ENCODE measurements at places on chromosomes 2 and 18. TPM values are rescaled to one million over a fixed set of nuclear protein-coding genes. Genes with fewer than 3 reads are reported as not detected.

IFIH1 gene
- 7.0 TPM for total RNA-seq

MAPRE3 gene
- 12.1 TPM for total RNA-seq

KLHL30 gene
- total RNA-seq, result 0.61 TPM

BOLL gene
- not detected for total RNA-seq

EPAS1 gene
- total RNA-seq, result 55.9 TPM

MYL12B gene
- 403 TPM for total RNA-seq

MALL gene
- 223 TPM for total RNA-seq

SCN1A gene
- not detected for total RNA-seq

CYBRD1 gene
- total RNA-seq, result 14.9 TPM

DNA sequence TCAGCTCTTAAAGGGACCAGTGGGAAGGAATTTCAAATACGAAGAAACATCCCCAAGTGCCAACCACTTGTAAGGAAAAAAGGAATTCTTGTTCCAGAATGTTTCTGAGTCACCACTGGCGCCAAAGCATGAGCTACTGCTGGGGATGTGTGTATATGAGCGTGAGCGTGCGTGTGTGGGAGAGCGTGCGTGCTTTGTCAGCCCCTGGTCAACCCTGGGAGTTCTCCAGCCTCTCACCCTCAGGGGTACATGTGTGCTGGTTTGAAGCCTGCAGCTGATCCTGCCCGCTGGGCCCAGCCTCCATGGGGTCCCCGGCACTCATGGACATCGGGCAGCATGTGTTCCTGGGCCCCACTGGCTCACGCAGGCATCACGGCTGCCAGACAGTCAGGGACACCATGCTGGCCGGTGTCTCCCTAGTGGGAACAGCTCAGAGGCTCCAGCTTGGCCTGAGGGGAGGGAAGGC is 17.1 kb downstream of the HS6ST1 start:
- DNase-seq, result no peak

DNA sequence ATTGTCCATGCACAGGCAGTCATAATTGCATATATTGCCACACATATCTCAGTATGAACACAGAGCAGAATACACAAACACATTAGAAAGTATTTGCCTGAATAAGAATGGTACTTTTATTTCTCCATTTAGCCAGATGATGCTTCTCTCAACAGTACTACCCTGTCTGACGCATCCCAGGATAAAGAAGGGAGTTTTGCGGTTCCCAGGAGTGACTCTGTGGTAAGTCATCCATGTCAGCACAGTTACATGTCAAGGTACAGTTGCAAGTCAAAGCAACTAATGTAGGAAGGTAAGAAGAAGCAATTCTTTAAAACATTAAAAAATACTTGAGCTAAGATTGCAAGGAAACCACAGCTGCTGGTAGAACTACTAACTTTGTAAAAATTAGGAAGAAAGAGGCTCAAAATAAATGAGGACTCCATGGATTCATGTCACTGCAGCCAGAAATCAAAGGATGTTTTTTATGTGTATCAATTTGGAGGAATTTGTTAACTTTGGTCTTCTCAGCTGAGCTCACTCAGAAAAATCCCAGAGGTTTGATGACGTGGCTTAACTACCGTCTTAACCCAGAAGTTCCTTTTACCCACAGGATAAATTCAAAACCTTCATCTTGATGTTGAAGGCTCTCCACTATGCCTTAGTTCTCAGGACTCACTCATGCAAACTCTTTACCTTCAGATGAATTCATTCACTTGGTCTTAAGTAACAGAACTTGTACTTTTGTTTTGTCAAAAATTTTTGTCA is 130.3 kb downstream of the ARHGAP28 start:
- no peak for DNase-seq

GRCh38 chr18:3074087-3074486 is 61.1 kb upstream of the LPIN2 start:
- DNase-seq, result no peak

GRCh38 chr2:189254268-189254883 is 74.8 kb upstream of the COL5A2 start:
- DNase-seq, result no peak

- no peak for DNase-seq
Observed at GRCh38 chr2:219560037-219560892, 11.1 kb downstream of the OBSL1 start.

DNA sequence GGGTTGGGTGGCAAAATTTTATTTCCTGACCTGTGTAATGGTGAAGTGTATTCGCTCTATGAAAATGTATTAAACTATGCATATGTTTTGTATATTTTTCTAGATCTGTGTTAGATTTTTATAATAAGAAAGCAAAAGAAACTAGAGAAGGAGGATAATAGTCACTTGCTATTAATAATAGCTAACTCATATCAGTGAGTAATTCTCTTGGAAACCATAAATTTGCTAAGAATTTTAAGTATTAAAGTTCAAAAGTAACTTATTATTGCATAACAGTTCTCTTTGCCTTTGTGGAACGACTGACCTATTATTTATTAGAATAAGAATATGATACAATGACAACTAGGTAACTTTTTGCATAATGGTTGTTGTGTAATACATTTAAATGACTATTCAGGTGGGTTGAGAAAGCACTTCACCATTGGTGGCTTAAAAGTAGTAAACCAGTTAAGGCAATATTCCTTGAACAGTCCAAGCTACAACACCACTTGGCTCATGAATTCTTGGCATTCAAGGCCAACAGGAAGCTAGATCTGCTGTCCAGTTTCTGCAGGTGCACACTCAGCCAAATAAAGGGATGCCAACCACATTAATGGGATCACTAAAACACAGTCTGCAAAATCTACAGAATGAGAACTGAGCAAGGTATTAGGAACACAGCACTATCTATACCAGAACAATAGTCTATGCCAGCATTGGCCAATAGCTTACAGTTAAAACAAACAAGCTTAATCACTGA is 921.3 kb downstream of the CPS1 start:
- DNase-seq, result no peak

- no peak for DNase-seq
Observed at GRCh38 chr2:47028171-47028570, 112.6 kb upstream of the MCFD2 start.

- DNase-seq, result no peak
Observed at GRCh38 chr18:30486856-30487255, 555.7 kb downstream of the DSC3 start.

DNA sequence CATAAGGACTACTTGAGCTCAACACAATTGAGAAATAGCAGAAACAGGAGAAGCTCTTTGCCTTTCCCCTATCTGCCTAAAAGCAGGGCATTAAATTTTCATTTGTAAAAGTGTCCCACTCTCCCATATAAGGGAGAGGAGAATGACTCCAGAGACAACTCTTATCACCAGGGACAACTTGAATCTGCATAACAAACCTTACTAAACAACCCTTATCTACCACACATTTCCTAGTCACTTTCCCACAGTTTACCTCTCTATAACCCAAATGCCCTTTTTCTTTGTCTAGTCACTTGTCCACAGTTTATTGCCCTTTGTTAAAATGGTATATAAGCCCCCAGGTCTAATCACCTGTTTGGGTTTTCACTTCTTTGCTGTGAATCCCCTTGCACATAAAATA is 37.5 kb upstream of the PPM1B start:
- no peak for DNase-seq

- no peak for DNase-seq
Observed at GRCh38 chr2:30326497-30326896, 95.2 kb downstream of the LBH start.

DNA sequence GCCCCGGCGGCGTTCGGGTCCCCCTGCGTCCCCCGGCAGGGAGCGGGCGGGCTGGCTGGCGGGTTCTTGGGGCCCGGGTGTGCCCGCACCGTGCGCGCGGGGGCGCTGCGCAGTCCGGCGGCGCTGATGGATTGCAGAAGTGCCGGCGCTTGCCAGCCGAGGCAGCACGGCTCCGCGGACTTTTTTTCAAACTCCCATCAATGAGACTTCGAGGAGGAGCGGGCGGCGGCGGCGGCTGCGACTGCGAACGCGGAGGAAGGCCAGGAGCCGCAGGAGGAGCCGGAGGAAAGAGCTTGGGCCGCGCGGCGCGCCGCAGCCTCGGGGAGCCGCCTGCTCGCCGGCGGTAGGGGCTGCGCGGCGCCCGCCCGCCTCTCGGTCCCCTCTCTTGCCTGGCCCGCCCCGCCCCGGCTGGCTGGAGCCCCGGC is at the start of gene GLI2:
Gene GLI2, plus strand, starts transcription at position 123 of the 425 bp plus-strand sequence. CDS start 61,453 bp downstream, outside the sequence.
- peak; percentile 65 for DNase-seq

GRCh38 chr18:74477771-74478170 is 18.4 kb upstream of the CNDP2 start:
- DNase-seq, result no peak

DNA sequence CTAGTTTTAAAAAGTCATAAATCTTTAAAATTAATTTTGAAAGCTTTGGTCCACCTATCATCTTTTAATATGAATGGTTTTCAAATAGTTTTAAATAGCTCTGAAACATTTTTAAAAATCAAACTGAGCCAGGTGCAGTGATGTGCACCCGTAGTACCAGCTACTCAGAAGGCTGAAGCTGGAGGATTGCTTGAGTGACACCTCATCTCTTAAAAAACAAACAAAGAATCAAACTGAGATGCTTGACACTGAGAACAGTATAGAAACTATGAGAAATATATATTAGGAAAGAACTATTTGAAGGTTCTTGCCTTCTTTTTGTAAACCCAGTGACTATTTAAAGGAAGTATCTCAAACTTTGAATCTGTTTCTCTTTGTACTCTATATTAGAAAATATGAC is 67.4 kb downstream of the BARD1 start:
- no peak for DNase-seq

DNA sequence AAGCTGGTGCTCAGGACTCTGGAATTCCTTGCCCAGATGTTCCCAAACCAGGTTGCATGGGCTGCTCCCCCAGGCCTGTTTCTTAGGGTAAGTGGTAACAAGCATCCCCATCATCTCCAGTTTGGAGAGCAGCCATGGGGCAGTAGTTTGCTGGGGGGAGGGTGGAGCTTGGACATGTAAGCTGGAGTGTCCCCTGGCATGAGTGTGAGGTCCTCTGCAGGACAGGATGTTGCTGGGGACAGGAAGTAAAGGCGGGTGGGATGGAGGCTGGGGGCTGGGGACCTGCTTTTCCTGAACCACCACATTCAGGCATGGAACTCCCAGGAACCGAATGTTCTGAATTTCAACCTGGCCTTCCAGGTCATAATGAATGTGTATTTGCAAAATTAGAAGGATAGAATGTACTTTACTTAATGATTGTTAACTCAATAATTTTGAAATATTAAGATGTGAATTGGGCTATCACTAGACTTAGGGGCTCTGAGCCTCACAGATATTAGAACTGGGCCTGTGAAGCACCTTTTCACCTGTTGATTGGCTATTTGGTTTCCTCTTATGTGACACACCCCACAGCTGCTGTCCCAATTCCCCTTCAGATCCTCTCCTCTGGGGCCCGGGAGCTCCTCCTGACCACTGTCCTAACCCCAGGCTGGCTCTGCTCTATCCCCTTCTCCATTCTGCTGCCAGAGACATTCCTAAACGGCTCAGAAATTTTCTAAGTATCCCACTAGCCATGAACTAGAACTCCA is 66.4 kb upstream of the EPAS1 start:
- DNase-seq, result no peak

DNA sequence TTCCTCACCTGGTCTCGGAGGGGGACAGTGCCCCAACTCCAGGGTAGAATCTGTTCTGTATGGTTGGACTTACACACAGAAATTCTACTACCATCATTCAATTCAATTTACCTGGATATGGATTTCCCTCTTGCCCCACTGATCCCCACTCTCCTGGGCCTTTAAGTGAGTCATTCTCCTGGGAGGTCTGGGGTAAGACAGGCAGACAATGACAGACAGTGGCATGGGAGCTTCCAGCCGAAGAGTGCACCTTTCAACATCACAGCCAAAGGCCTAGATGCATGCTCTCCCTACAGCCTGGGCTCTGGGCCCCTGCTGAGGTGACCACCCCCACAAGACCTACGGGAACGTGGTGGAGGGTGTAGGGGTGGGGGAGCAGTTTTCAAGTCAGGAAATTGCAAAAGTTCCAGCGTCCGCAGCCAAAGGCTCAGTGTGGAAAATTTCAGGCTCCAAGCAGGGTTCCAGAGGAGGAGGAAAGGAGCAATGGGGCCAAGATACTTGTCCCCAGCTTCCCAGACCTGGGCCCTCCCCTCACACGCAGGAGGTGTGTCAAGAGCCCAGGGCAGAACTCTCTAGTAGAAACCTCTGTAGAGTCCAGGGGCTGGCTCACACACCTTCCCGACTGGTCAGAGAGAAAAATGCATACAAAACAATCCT is 296.4 kb downstream of the CYP26B1 start:
- DNase-seq, result no peak

- no peak for DNase-seq
Observed at GRCh38 chr18:34742891-34743341, 32.8 kb downstream of the DTNA start.

GRCh38 chr18:65725251-65726050 is 25.4 kb upstream of the CDH7 start:
- DNase-seq, result no peak

- no peak for DNase-seq
Observed at GRCh38 chr18:49907346-49907929, 94.1 kb upstream of the ACAA2 start.

- no peak for DNase-seq
Observed at GRCh38 chr18:8005870-8006569, 438.9 kb downstream of the PTPRM start.

DNA sequence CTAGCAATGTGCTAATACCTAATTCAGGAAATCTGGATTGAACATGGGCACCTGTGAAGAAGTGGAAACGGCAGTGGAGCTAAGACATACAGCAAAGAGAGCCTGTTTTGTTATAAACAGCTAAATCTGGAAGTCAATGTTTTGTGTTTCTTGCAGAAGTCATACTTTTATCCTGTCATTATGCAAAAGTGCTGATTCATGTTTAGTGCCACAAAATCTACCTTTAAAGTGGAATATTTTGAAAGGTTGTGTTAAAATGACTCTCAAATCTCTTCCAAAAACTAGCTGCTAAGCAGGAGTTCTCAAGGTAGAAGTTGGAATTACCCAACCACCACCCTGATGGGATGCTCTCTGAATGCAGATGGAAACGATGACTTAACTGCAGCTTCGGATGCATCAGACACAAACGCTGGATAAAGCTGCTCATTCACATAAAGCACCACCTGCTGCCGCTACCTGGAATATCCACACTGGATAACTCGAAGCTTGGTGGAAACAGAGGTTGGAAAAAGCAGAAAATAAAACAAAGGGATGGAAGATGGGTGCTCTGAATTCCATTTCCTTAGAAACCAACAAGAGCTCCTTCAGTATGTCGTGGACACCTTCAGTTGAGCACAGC is 132.6 kb upstream of the ZNF236 start:
- no peak for DNase-seq

DNA sequence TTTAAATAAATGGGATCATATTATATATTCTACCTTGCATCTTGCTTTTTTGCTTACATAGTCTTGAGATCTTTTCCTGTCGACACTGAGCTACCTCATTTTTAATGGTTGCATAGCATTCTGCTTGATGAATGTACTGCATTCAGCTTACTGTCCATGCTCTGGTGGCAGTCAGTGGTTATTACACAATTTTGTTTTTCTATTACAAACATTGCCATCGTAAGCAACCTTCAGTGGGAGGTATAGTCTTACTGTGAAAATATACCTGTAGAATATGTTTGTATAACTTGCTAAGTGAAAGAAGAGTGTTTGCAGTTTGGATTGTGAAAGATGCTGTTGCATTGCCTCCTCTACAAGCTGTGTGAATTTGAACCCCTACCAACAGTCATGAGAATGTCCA is 43.4 kb downstream of the UBXN4 start:
- no peak for DNase-seq

- no peak for DNase-seq
Observed at GRCh38 chr18:80171054-80171872, 62.2 kb downstream of the ADNP2 start.
